ENCODE measurements at places on chromosomes 5 and 9.

DNA sequence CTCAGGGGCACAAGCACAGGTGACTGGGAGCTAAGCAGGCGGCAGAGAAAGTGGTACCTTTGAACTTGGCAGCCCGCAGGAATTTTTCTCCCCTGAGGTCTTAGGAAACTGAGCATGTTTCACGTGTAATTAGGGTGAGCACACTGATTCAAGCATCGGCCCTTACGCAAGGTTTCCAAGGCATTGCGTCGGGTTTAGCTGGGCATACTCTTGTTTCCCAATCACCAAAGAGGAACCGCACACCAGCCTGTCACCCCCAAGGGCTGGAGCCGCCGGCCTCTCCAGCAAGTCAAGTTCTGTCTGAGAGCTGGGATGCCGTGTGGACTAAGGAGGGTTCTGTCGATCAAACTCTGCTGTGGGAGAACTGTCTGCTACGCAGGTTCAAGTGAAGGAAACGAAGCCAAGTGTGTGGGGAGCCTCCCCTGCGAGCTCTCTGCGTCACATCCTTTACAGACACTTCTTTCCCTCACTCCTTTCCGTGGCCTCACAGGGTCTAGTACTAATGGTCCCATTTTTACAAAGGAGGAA, 53.0 kb downstream of the ERGIC1 start:
- DNase-seq = no peak

GRCh38 chr5:7869474-7870136, 657 bp downstream of the MTRR start:
- DNase-seq = no peak

DNA sequence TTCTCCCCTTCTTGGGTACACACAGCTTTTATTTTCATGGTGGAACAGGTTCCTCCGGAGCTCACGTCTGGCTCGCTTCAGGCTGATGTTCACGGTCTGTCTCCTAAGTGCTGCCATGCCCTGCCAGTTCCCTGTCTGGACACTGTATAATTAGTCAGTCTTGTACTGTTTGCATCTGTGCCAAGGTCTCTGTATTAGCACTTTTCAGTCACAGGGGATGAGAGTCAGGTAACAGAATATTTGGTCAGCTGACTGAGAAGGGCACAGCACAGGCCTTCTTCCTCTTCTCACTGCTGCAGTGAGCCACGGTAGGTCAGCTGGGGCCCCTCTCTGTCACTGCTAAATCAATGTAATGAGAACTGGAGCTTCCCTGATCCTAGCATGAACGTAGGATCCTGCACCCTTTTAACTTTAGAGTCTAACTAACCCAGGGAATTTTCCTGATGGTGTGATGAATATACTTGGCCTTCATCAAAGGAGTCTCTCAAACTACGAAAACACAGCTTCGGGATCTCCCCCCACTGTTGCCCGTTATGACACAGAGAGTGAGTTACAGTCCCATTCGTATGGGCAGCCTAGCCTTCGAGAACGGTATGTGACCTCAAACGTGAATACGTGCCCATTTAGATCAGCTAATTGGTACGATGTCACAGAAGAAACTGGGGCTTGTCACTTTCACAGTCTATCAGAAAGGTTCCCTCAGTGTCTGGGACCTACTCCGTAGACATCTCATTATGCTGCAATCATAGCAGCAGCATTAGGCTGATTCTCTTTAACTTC, 354.1 kb upstream of the RFX3 start:
- DNase-seq = peak; percentile 21

- DNase-seq = no peak
These were observed 41.3 kb downstream of the NACC2 start for GRCh38 chr9:136053757-136054142.

DNA sequence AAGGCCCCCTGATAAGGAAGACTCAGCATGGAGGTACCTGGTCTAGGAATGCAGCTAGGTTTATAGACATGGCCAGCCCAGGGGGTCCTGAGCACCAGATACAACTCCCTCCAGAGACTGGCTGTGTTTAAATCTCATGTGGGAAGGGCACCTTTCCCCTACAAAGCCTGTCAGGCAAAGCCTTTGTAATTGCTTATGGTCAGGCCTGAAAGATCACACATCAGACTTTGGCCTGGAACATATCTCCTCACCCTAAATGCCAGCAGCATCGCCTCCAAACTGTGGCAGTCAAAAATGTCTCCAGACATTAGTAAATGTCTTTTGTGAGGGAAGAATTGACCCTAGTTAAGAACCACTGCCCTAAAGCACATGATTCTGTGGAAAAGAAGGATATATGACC, 51.6 kb upstream of the MACIR start:
- DNase-seq = no peak

- DNase-seq = no peak
These were observed 9.1 kb upstream of the SLC28A3 start for GRCh38 chr9:84349671-84350070.

DNA sequence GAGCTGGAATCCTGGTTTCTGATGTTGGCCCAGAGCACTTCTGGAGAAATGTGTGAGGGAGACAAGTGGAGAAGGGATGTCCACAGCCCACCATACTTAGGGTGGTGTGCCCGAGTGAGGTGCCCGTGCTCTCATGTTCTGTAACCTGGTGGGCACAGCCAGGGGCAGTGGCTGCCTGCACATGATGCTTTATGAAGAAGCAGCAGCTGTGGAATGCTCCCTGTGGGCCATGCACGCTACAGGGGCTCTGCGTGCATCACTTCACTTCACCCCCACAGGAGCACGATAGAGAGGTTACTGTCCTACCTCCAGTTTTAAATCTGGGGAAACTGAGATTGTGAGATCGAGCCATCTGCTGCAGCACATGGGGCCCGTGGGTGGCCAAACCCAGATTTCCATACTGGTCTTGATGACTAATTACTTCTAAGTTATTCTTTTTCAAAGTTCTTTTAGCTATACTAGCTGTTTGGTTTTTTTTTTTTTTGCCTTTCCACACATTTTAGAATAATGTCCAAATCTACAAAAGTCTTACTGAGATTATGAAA, 441.6 kb downstream of the GADD45G start:
- DNase-seq = no peak

DNA sequence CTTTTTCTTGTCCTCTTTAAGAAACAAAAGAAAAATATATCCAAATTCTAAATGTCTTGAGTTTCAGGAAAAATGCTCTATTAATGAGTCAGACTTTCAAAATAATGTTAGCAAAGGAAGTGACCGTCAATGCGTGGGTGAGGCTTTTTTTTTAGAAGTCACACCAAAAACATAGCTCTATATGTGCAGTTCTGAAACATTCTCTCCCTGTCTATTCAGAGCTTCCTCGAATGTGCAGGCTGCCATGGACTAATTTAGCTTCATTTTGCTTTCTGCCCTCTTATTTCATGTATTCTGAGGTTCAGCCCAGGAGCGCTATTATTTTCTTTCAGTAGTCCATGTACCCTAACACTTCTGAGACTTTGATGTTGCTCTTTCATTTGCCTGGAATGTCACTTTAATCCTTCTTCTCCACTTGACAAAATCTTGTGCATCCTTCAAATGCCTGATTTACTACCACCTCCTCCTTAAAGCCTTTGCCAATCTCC, 72.5 kb upstream of the RASA1 start:
- DNase-seq = no peak

- DNase-seq = no peak
These were observed 198.7 kb downstream of the CHSY3 start for GRCh38 chr5:130102960-130103359.

GRCh38 chr9:105760053-105760452, 65.7 kb downstream of the TMEM38B start:
- DNase-seq = no peak

- DNase-seq = peak; percentile 78
These were observed at the start of gene SLC38A9 for GRCh38 chr5:55712023-55712859. Gene SLC38A9, minus strand, starts transcription at chr5:55712324. Its CDS starts 14,366 bp downstream, at chr5:55697958.

DNA sequence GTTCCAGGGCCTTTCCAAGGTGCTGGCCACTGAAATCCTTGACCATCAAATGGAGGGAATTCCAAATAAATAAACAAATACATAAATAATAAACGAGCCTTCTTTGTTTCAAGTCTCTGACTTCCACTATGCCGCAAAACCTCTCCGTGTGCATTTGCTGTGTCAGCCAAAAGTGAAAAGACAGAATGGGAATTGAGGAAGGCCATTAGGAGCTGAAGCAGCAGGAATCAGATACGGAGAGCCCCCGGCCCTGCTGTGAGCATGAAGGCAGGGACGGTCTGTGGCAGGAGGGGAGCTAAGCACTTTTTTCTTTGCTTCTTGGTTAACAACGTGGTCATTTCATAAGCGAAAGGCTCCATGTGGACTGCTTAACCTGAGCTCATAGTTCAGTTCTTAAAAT, 26.1 kb downstream of the PLPPR1 start:
- DNase-seq = no peak

DNA sequence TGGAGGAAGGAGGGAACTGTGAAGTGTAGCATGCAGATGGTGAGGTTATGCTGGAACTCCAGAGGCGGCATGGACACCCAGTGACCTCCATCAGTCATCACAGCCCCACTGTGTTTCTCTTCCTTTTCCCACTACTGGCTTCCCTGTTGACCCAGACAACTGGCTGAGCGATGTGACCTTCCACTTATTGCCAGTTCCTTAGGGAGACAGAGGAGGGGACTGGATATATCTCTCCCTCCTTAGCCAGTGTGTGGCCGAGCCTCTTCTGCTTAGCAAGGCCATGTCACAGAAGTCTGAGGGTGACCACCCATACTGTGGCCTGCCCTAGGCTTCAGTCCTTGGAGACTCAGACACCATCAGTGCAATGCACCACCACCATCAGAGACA, 3.0 kb upstream of the PHYKPL start:
- DNase-seq = no peak
